ENCODE measurements at places on chromosomes 4 and X.

GRCh38 chrX:39809331-39809730 lies 288.4 kb downstream of the BCOR start:
- no peak for DNase-seq

- DNase-seq: no peak
Measured at GRCh38 chr4:61200187-61200915, at the start of gene ADGRL3. TSS of gene ADGRL3 (plus strand) at chr4:61200326.

GRCh38 chrX:74284391-74284952 lies 19.5 kb upstream of the ZCCHC13 start:
- DNase-seq: no peak

DNA sequence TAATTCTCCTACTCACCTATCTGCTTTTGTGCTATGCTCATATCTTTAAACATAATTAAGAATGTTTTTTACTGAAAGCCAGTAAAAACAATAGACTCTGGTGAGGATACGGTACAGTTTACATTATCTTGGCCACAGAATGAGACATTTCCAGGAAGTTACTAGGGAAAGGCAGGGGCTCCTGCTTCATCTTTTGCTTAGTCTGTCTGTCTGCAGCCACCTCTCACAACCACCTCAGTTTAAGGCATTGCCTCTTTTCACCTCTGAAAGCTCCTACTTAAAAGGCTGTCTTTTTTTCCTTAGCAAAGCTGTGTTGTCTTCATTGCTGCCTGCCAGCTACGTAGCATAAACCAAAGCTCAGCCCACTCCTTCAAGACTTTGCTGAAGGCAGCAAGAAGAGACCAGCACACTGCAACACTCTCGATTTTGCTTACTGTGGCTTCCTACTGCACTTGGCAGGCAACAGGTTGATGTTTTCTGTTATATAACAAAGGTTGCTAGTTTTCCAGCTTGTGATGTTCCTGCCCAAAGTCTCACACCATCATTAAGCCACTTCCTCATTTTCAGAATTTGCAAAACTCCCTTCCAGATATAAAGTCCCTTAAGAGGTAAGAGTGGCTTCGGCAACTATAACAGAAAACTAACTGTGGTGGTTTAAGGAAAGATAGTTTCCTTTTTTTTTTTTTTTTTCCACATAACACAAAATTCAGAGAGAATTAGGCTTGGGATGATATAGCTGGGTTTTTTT lies 432.9 kb downstream of the GRXCR1 start:
- DNase-seq: no peak

DNA sequence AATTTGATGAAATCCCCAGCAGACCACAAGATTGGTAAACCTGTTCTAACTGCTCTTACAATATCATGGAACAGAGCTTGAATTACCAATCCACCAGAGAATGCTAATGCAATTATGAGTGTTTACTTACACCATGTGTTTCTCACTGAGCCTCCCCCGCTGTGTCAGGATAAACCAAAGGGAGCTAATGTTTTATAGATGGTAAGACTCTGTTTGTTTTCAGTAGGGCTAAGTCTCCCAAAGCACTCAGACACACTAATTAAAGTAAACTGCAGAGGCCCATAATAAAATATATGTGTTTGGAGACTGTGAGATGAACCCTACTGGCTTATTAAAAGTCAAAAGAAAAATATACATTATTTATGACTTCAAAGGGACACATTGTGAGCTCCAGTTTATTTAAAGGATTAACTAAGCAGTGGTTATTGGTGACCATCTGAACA lies 261.7 kb upstream of the FAM241A start:
- no peak for DNase-seq

GRCh38 chr4:4195354-4195753 lies 31.4 kb downstream of the OTOP1 start:
- DNase-seq: no peak

GRCh38 chr4:11805842-11806241 lies 377.1 kb upstream of the HS3ST1 start:
- DNase-seq: no peak

GRCh38 chrX:130082244-130083106 lies 27.8 kb downstream of the ELF4 start:
- peak; percentile 57 for DNase-seq

- DNase-seq: no peak
Measured at GRCh38 chr4:138406876-138407275, 164.7 kb upstream of the SLC7A11 start.

GRCh38 chr4:148065075-148065474 lies 333.2 kb downstream of the ARHGAP10 start:
- DNase-seq: no peak

DNA sequence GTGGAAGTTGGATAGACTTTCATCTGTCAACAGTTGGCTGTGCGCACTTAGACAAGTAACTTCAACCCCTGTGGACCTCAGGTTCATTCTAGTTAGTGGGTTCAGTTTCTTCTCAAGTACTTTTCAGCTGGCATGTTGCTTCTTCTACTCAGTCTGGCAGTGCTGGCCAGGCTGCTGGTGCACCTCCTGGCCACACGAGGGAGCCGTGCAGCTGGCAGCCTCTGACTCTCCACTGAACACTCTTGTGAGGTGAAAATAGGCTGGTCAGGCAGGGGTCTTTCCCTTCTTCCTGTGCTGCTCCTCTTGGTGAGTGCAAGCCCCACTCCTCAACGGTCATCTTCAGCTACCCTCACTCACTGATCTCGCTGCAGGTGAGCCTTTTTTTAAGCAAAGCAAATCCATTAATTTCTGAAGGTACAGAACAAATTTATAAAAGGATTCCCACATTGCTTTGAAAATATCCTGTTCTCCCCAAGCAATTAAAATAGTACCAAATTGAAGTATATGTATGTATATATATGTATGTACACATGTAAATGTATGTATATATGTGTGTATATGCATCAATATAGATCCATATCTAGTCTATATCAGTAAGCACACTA lies 30.6 kb downstream of the LONRF3 start:
- DNase-seq: peak; percentile 4

- no peak for DNase-seq
Measured at GRCh38 chrX:38628587-38628986, 67.2 kb downstream of the TSPAN7 start.

GRCh38 chrX:108947205-108947604 lies 210.8 kb upstream of the IRS4 start:
- DNase-seq: no peak

GRCh38 chrX:65607070-65607742 lies 60.2 kb upstream of the MSN start:
- no peak for DNase-seq

DNA sequence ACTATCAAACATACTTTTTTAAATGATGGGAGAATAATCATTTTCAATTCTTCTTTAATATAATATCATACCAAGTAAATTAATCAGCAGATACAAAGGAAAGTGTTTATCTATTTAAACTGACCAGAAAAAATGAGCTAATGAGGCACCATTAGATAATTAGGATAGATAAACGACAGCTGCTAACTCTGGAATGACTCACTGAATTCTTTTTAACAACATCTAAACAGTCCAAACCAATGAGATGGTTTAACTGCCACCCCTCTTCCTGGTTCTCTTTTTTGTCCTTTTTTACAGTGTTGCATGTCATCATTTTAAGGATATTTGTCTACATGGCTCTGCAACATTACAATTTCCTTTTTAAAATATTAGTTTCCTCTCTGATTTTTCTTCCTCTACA lies 41.6 kb downstream of the UNC5C start:
- no peak for DNase-seq

GRCh38 chr4:186621959-186622553 lies 66.7 kb upstream of the MTNR1A start:
- DNase-seq: no peak

- DNase-seq: no peak
Measured at GRCh38 chrX:10549280-10549679, 71.1 kb downstream of the MID1 start.

GRCh38 chr4:157803845-157804521 lies 368.8 kb downstream of the GASK1B start:
- no peak for DNase-seq
